ENCODE measurements at places on chromosomes 4 and X. TPM values are rescaled to one million over a fixed set of nuclear protein-coding genes. Genes with fewer than 3 reads are reported as not detected.

The SH2D1A gene
- total RNA-seq: not detected

The SLIT2 gene
- 6.6 TPM for total RNA-seq

The GPC3 gene
- not detected for total RNA-seq

The RAB40A gene
- not detected for total RNA-seq

The CT45A2 gene
- total RNA-seq: not detected

The NPNT gene
- 2.1 TPM for total RNA-seq

The ADGRL3 gene
- total RNA-seq: 1.1 TPM

The HGFAC gene
- total RNA-seq: 0.64 TPM

The PHKA1 gene
- total RNA-seq: 3.7 TPM

The GPR50 gene
- not detected for total RNA-seq

The CDKL2 gene
- 2.1 TPM for total RNA-seq

The TRPC3 gene
- total RNA-seq: not detected

The DOCK11 gene
- 0.87 TPM for total RNA-seq

The LRCH2 gene
- total RNA-seq: 2.7 TPM

The CXorf65 gene
- not detected for total RNA-seq

The ARMCX6 gene
- 57.6 TPM for total RNA-seq

The DCAF4L1 gene
- total RNA-seq: not detected

The GAGE2A gene
- not detected for total RNA-seq

The MGAT4D gene
- not detected for total RNA-seq

The S100G gene
- not detected for total RNA-seq

The F8A2 gene
- total RNA-seq: not detected

The SHISA3 gene
- total RNA-seq: 3.2 TPM

The ITIH6 gene
- total RNA-seq: under 0.01 TPM

The PLAC8 gene
- total RNA-seq: 0.18 TPM

The APBB2 gene
- 122 TPM for total RNA-seq

The ATP1B4 gene
- not detected for total RNA-seq

The FGB gene
- not detected for total RNA-seq

The FAM90A26 gene
- not detected for total RNA-seq

The OTUD6A gene
- not detected for total RNA-seq

The TRAM1L1 gene
- 1.4 TPM for total RNA-seq

The GABRB1 gene
- total RNA-seq: 0.47 TPM

The TREX2 gene
- 1.4 TPM for total RNA-seq

The ABCD1 gene
- 20.9 TPM for total RNA-seq

The MAGEB5 gene
- total RNA-seq: not detected

The MTTP gene
- total RNA-seq: not detected

The DDIT4L gene
- total RNA-seq: 6.9 TPM

The ADGRG4 gene
- total RNA-seq: 0.29 TPM

The TMSB15C gene
- 3.5 TPM for total RNA-seq

The RS1 gene
- not detected for total RNA-seq

The RLIM gene
- total RNA-seq: 31.9 TPM

The NLGN3 gene
- 0.10 TPM for total RNA-seq

The XAGE2 gene
- total RNA-seq: not detected

The TMPRSS11D gene
- not detected for total RNA-seq

All from glomerular endothelial cell (primary cell).